Retina (tissue), 1 donor: ENCODE measurements at places on chromosomes 12 and 14.

- no peak for DNase-seq
Observed at GRCh38 chr12:30746190-30746589, 8.6 kb downstream of the CAPRIN2 start.

GRCh38 chr12:105696-106095 lies 39.1 kb downstream of the IQSEC3 start:
- no peak for DNase-seq

DNA sequence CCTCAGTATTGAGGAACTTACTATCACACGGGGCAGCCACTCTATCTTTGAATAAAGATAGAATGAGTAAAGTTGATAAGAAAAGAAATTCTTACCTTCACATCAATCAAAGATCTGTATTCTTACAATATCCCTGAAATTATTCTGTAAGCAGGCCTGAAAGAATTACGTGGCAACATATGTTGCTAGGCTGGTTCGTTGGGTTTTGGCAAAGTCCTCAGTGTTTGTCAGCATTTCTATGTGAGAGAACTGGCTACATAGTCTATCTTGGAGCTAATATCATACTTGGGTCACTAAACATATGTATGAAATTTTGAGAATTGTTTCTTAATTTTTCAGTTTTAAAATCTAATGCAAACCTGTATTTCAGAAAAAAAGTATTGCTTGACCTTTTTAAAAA lies 412.2 kb upstream of the GARIN6 start:
- DNase-seq: no peak

- DNase-seq: peak; percentile 64
Observed at GRCh38 chr12:94545935-94546771, 86.5 kb upstream of the CEP83 start.

DNA sequence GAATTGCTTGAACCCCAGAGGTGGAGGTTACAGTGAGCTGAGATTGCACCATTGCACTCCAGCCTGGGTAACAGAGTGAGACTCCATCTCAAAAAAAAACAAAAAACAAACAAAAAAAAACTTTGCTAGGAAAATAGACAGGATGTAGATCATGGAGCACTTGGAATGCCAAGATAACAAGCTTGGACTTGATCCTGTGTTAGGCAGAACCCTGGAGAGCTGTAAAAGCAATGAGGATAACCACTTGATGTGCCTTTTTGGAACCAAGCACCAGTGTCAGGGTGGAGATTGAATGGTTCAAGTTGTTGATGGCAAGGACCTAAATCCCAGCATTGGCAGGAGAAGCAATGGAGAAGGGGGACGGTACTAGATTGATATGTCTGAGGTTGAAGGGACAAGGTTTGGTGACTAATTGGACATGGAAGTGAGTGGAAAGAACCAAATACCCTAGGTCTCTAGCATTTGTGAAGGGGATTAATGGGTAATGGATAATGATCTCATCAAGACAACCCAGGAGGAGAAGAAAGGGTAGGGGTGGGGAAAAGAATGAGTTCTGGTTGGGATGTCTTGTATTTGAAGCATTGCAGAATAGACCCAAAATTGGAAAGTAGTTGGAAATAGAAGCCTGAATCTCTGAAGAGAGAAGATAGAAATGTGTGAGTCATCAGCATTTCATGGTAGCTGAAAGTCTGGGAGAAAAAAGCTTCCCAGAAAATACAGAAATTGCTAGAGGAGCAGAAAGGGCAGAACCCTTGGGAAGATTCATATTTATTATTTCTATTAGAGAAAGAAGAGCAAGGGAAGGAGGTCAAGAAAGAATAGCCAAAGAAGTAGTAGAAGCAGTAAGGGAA lies 176.7 kb downstream of the NUAK1 start:
- no peak for DNase-seq

DNA sequence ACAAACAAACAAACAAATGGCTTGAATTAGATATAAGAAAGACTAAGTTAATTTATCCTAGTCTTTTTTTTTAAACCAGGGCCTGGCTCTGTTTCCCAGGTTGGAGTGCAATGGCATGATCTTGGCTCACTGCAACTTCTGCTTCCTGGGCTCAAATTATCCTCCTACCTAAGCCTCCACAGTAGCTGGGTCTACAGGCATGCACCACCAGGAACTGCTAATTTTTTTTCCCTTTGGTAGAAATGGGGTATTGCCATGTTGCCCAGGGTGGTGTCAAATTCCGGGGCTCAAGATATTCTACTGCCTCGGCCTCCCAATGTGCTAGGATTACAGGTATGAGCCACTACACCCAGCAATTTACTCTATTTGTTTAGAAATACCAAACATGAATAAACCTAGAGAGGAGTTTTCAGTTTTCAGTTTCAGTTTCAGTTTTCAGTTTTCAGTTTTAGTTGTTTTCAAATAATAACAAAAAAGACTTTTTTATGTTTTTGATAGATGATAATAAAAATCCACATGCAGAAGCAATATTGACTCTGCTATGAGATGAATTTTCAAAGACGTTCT lies 817.0 kb downstream of the FLRT2 start:
- DNase-seq: no peak

GRCh38 chr14:22995889-22996625 lies 13.7 kb upstream of the AJUBA start:
- no peak for DNase-seq

DNA sequence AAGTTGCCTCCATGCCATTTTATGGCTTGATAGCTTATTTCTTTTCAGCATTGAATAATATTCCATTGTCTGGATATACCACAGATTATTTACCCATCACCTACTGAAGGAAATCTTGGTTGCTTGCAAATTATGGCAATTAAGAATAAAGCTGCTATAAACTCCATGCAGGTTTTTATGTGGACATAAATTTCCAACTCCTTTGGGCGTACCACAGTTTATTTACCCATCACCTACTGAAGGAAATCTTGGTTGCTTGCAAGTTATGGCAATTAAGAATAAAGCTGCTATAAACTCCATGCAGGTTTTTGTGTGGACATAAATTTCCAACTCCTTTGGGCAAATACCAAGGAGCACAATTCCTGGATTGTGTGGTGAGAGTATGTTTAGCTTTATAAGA lies 12.6 kb upstream of the PLEKHH1 start:
- no peak for DNase-seq

DNA sequence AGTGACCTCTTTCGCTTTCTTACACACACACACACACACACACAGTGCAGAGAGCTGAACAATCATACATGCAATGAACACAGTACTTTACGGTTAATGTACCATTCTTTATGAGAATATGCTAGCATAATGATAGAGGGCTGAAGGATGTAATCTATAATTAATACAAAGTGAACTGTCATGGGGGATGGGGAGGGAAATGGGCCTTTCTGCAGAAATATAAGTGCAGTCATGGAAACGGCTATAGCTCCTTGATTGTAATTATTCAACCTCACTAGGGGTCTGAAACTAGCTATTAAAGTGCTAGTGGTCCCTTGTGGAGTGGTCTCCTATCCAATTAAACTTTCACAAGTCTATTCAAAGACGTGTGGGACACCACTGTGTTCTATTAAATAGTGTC lies 443.2 kb upstream of the FOXG1 start:
- no peak for DNase-seq

DNA sequence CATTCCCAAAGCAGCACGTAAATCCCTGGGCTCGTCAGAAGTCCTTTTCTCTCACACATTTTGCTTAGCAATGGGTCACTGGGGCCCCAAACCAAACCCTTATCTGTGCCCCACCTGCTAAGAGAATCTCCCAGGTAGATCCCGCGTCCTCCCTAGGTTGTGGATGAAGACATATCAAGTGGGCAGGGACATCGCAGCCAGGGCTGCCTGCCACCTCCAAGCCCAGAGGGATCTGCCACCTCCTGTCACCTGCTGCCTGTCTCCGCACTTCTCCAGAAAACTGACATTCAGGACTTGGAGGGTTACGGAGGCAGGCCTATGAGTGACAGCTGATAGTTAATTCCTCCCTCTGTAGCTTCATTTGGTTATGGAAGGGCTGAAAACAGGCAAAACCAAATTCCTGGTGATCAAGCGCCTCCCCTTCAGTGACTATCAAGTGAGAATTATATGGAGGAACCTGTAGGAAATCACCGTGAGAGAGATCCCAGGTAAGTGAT lies 19.5 kb downstream of the BCL11B start:
- no peak for DNase-seq

DNA sequence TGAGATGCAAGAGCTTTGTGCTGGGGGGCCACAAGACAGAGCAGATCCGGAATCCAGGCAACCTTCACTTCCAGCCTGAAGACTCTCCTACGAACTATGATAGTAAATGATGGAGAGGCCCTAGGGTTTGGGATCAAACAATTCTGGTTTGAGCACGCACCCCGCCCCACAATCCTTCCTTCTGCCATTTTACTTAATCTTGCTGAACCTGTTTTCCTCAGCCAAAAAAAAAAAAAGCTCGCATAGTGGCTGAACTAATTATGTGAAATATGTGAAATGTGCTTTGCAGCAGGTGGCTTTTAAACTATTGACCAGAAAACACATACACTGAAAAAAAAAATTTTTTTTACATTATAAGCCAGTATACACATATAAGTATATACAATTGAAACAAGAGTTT lies 667 bp upstream of the ITFG2 start:
- DNase-seq: peak; percentile 31

DNA sequence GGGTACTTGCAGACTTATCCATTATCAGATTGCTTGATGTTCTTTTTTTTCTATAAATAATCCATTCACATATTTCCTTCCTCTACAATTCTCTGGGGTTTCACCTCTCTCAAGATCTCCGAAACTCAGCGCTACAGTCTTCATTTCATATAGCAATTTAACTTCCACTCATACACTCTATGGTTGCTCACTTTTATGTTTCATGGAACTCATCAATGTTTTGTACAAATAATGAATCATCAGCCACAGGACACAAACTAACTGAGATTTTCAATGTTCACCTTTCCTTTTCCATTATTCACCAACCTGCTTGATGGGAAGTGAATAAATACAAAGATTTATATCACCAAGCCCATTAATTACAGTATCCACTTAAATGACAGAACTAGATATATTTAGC lies 534.7 kb downstream of the LRFN5 start:
- no peak for DNase-seq

GRCh38 chr12:51865757-51866270 lies 17.3 kb upstream of the FIGNL2 start:
- DNase-seq: no peak

- DNase-seq: no peak
Observed at GRCh38 chr14:75495882-75496281, 26.4 kb upstream of the BATF start.

- DNase-seq: no peak
Observed at GRCh38 chr12:111435661-111436201, 30.0 kb downstream of the SH2B3 start.

GRCh38 chr14:77541905-77542304 lies 43.3 kb upstream of the ISM2 start:
- no peak for DNase-seq

DNA sequence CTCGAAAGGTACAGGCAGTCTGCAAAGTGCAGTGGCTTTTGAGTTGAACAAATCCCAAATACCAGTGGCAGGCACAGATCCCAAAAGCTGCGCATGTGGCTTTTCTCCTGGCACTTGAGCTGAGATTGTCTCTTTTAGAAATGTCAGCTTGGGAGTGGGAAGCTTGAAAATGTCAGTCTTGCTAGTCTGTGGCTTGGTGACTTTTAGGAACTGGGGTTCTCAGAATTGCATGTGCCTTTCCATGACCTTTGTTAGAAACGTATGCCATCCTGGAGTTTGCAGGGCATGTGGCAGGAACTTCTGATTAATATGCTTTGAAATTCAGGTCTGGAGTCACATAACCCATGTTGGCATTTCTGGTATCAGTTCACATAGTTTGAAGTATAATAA lies 182.1 kb downstream of the CHST11 start:
- no peak for DNase-seq

- DNase-seq: no peak
Observed at GRCh38 chr12:25789541-25789944, 168.9 kb upstream of the RASSF8 start.

GRCh38 chr12:47156167-47156736 lies 76.5 kb upstream of the AMIGO2 start:
- DNase-seq: no peak

DNA sequence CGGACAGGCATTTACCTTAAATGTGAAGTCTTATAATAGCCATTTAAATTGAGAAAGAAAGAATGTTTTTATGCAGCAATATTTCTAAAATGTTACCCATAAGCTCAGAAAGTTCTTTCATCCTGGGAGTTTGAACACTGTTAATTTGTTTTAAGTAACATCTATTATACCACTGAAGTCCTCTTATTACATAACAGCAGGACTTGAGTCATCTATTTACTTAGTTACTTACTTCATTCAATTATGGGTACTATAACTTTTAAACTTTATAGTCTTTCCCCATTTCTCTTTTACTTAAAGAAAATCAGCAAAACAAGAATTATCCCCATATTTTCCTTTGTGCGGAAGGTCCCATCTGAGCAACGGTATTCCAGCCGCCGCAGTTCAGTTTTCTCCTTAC lies 473.1 kb downstream of the ETNK1 start:
- no peak for DNase-seq

DNA sequence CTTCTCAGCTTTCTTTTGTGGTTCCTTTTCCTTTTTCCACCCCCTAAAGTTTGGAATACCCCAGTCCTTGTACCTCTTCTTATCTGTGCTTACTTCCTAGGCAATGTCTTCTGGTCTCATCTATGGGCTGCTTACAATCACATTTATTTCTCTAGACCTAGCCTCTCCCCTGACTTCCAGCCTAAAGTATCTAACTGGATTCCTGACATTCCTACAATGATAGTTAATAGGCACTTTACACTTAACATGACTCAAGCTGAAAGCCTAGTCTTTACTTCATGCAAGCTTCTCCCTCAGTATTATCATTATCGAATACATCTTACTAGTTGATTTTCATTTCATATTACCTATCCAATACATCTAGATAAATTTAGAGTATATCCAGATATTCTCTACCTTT lies 21.2 kb downstream of the CLECL1 start:
- DNase-seq: no peak

DNA sequence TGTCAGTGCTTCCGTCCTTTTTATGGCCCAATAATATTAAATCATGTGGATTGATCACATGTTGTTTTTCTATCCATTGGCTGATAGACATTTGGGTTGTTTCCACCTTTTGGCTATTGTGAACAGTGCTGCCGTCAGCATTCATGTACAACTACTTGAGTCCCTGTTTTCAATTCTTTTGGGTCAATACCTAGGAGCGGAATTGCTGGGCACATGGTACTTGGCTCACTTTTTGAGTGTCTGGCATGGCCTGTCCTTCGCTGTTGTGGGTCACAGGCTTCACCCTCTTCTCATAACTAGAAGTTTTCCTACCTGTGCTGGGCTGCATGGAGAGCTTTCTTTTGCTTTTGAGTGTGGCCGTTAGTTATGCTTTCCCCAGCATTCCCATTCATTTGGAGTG lies 72.7 kb downstream of the DNAH10 start:
- no peak for DNase-seq
